ENCODE measurements at places on chromosomes 3 and 15. TPM values are rescaled to one million over a fixed set of nuclear protein-coding genes. Genes with fewer than 3 reads are reported as not detected.

Gene GP5
- not detected for total RNA-seq

Gene TIMP4
- total RNA-seq, result 0.12 TPM

Gene ZNF770
- total RNA-seq, result 27.4 TPM

Gene C2CD4A
- total RNA-seq, result not detected

Gene SMCO1
- total RNA-seq, result not detected

Gene GOLGA8G
- 0.07 TPM for total RNA-seq

Gene SLC28A2
- total RNA-seq, result not detected

Gene SLITRK3
- total RNA-seq, result not detected

Gene CEMIP
- 5.8 TPM for total RNA-seq

Gene IL17RE
- 0.59 TPM for total RNA-seq

Gene CCR2
- not detected for total RNA-seq

Gene GABRR3
- not detected for total RNA-seq

Gene SV2B
- not detected for total RNA-seq

Gene GASK1A
- total RNA-seq, result not detected

Gene ILDR1
- total RNA-seq, result not detected

Gene CCDC71
- 22.3 TPM for total RNA-seq

Gene ITIH1
- not detected for total RNA-seq

Gene CHRM5
- not detected for total RNA-seq

Gene STRIT1
- not detected for total RNA-seq

Gene UBA7
- 31.3 TPM for total RNA-seq

Gene CACNA2D2
- total RNA-seq, result not detected

Gene A4GNT
- total RNA-seq, result not detected

Gene CYFIP1
- 132 TPM for total RNA-seq

Gene TTC14
- total RNA-seq, result 25.9 TPM

Gene SH2D7
- total RNA-seq, result not detected

Gene GOLGA8S
- 0.06 TPM for total RNA-seq

Gene PCOLCE2
- total RNA-seq, result 1.1 TPM

Gene SERINC4
- not detected for total RNA-seq

Gene BCL2A1
- not detected for total RNA-seq

Gene MEIS2
- 40.9 TPM for total RNA-seq

Measured in HFFc6 (cell line).